Activated CD4-positive, alpha-beta T cell treated with anti-CD3 and anti-CD28 coated beads for 48 hours (primary cell): ENCODE measurements at places on chromosomes 1 and 21.
A peak's percentile ranks its signal among the peaks of the same experiment; 100 is the strongest.

DNA sequence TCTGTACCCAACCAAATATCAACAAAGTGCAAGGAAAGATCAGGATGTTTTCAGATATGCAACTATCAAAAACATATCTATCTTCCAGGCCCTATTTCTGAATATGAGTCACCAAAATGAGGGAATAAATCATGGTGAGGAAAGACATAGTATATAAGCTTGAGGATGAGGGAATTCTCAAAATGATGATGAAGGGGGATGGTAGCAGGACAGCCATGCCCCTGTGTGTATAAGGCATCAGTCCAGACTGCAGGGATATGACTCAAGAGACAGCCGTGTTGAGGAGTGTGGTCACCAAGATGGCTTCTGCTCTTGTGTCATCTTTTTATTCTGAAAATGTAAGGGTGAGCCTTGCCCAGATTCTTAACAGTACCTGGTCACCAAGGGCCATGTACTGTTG lies 4.4 kb upstream of the WDR64 start:
- DNase-seq, result no peak

GRCh38 chr1:43879414-43879813 lies 54.2 kb upstream of the ARTN start:
- DNase-seq, result no peak

DNA sequence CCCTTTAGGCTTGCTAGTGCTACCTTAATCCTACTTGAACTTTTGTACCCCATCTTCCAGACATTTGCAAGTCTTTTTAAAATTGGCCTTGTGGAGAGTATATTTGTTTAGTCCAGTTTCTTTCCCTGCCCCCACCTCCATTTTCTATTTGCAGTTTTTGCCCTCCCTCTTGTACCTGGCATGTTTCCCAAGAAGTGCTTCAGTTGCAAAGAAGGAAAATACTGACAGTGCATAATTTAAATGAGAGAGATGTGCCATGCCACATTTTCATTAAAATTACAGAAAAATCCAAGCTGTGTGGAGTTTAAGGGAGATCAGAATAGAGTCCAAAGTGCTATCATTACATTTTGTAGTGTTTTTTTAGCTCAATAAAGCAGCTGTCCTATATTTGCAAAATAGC lies 150.0 kb upstream of the ADGRL2 start:
- no peak for DNase-seq

DNA sequence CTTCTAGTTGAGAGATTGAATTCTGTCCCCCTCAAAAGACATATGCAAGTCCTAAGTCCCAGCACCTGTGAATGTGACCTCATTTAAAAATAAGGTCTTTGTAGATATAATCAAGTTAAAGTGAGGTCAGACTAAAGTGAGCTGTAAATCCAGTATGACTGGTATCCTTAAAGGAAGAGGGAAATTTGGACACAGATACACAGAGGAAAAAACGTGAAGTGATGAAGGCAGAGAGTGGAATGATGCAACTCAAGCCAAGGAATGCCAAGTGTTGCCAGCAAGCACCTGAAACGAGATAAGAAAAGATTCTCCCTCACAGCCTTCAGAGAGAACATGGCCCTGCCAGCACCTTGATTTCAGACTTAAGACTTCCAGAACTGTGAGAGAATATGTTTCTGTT lies 444.7 kb upstream of the VAMP3 start:
- DNase-seq, result no peak

DNA sequence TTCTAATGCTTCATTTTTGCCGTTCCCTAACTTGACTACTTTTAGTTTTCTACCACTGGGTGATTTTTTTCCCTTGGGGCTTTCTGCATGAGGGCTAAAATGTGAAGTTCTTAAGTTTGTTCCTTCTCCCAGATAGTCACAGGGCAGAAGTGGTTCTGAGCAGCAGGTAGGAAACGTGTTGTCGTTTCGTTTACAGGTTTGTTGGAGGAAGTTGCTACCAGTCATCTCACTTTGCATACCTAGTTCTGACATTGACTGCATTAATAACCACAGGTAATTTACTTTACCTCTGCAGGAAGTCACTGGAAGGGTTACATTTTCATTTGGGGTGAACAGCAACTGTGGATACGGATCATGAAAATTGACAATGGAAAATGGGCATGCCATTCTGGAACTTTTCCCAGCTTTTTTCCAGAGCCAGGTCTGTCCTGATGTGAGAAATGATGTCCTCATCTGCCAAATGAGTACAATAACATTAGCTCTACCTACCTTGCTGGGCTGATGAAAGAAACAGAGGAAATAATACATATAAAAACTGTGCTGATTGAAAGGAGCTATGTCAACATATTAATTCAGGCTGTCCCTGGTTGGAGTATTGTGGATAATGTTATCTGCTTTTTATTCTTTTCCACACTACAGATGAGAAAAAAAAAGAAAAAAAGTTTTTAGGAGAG lies 94.2 kb downstream of the DISC1 start:
- DNase-seq, result no peak

GRCh38 chr1:52032785-52033131 lies 852 bp downstream of the KTI12 start:
- peak; percentile 20 for DNase-seq

- DNase-seq, result no peak
These were observed 171.7 kb downstream of the KCNJ6 start for GRCh38 chr21:37744551-37744950.

- DNase-seq, result no peak
These were observed 37.8 kb upstream of the IRF2BP2 start for GRCh38 chr1:234647758-234648157.

GRCh38 chr1:108780937-108781574 lies 34.6 kb downstream of the STXBP3 start:
- no peak for DNase-seq

DNA sequence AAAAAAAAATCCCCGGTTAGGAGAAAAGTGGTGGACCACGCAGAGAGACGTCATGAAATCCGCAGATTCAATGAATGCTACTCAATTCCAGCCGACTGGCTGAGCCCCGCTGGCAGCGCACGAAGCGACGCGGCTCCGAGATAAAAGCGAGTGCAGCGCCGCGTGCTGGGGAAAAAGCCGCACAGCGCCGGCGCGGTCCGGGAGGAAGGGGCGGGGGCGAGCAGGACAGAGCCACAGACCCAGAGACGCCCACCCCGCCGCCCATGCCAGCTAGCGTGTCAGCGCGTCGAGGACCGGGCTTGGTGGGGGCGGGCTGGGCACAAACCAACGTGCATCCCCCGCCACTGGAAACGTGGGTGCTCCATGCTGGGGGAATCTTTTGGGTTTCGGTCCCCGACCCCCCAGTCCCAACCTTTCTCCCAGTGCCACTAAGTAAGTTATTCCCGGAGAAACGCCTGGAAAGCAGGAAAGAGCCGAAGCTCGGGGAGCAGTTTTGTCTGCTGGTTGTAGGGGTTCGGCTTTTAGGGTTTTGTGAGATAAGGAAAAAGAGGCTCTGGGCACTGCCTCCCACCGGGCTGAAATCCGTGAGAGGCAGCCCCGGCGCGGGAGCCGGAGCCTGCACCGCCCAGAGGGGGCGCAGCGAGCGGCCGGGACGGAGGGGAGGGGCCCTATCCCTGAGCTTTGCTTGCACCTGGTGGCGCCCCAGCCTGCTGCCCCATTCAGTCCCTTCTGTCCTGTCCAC lies at the start of gene KCNJ6:
Gene KCNJ6 (minus strand): TSS at position 148 of the 742 bp plus-strand sequence. CDS start 75,775 bp downstream, outside the sequence.
- peak; percentile 35 for DNase-seq

DNA sequence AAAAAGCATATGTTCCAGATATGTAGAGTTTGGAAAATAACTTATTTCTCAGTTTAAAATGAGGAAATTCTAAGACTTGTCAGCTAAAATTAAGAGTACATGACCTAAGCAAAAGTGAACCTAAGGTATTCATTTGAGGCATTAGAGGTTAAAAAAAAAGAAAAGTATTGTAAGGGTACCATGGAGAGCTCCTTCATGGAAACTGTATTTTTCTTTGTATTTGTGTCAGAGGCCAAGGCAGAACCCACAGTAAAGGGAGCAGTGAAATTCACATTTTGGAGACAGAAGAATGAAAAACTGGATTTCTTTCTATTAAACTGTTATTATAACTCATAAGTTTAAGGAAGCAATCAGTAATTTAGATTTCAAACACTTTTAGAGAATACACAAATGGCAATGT lies 1494.8 kb downstream of the KCNT2 start:
- no peak for DNase-seq

DNA sequence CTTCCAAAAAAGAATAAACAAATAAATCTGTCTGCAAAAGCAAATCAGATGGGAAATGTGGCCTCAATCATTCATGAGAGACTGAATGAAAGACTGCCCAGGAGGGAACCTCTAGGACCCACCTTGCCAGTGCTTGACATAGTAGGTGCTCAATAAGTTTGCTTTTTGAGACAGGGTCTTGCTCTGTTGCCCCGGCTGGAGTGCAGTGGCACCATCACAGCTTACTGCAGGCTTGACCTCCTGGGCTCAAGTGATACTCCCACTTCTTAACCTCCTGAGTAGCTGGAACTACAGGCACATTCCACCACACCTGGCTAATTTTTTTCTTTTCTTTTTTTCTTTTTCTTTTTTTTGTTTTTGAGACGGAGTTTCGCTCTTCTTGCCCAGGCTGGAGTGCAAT lies 40.3 kb upstream of the CCSAP start:
- no peak for DNase-seq
